ENCODE measurements at places on chromosomes 13 and 19.

DNA sequence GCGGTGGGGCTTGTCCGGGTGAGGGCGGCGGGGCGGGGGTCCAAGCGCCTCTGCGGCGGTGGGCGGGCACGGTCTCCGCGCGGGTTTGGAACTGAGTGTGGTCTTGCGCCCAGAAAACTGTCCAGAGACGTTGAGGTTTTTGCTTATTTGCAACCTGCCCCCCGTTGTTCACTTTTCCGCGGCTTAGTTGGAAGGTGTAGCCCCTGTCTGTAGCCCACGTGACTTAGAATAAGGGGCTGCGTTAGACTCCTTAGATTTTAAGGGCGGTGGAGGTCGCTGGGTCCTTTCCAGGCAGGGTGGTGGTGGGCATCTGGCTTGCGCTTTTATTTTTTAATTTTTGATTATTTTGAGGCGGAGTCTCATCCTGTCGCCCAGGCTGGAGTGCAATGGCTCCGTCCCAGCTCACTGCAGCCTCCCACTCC is 748 bp downstream of the RPS15 start:
- no peak for DNase-seq

GRCh38 chr19:12730064-12730463 is 4.4 kb downstream of the TRIR start:
- no peak for DNase-seq

DNA sequence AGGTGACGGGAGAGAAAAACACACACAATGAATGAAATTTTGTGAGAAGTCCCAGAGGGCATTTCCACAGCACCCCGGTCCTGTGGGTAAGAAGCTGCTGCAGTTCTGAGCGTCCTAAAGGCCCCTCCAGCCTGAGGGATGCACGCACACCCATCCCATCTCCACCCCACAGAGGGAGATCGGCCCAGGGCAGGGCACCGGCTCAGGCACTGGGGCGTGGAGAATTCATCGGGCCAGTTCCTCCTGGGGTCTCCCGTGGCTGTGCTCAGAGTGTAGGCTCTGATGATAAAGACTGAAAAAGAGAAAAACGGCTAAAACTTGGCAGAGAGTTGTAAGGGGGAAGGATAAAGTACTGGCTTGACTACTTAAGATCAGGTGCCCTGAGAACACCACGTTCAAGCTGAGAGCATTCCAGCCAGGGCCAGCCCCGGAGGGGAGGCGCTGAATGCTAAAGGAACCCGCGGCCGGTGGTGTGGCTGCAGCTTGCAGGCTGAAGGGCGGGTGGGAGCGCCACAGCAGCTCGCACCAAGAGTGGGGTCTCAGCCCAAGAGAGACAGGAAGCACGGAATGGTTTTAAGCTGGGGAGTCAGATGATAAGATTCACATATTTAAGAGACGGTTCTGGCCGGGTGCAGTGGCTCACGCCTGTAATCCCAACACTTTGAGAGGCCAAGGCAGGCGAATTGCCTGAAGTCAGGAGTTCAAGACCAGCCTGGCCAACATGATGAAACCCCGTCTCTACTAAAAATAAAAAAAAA is 121.9 kb upstream of the SPACA7 start:
- no peak for DNase-seq

DNA sequence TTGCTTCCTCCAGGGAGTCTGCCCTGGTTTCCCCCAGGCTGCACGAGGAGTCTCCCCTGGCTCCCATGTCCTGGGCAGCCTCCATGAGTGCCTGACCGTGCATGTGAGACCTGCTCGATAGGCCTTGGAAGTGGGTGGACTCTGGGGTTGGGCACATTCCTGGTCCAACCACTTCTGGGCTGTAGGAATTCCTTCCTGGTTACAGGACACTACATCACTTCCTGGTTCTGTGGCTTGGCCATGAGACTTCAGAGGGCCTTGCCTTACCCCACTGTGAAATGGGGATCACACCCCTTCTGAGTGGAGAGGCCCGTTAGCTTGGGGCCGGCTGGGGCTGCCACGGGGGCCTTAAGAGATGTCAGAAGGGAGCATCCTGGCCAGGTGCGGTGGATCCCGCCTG is 4.0 kb upstream of the ZNF628 start:
- no peak for DNase-seq

DNA sequence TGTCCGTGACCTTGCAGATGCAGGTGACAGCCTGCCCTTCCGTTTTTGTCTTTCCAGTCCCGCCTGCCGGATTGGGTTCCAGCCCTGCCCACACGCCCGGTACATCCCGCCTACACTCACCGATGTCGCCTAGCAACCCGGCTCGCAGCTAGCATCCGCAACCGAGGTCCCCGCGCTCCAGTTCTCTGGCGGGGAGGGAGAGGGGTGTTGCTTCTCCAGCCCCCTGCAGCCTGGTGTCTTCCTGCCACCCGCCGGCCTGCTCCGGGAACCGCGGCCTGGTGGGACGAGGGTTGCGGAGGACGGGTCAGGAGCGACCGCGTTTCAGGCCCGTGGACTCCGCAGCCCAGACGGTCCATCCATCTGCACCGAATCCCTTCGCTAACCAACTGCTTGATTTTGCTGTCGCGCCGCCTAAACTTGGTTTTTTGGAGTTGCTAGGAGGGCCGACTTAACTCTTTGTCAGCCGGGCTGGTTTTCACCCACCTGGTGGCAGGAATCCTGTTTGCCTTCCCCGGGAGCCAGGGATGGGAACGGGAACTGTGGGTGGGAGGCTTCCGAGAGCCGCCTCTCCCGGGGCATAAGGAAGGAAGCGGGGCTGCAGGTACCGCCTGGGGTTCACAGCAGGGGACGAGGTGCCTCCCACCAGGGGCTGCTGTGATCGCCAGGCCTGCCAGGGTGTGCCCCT is 15.4 kb upstream of the MATK start:
- DNase-seq: peak; percentile 73

GRCh38 chr13:114147803-114148520 is 15.5 kb upstream of the RASA3 start:
- no peak for DNase-seq

DNA sequence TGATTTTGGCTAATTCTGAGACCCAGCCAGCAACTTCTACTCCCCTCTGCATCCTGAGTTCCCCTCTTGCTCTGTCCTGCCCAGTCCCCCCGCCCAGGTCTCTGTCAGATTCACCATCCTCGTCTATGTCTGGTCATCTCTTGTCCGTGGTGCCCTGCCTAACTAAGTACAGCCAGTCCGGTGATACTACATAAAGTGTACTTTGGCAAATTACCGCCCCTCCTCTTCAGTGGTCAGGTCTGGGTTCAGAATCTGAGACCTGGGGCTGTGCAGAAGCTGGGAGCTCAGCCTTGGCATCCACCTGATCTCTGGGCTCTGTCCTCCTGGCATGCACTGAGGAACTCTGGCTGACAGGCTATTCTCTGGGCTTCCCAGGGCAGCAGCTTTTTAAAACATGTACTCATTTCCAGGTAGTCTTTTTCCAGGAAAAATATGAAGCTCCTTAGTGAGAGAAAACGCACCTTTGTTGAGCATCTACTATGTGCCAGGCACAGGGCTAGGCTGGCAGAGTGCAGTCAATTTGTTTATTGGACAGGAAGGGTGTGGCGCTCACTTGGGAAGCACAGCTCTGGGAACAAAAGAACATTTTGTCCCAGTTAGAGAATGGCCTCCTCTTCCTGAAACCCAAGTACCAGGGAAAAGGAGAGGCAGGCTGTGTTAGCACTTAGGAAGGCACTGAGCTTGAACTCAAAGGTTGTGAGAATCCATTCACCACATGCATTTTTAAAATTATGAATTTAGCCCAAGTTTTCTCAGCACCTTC is 88.9 kb downstream of the TSHZ3 start:
- DNase-seq: no peak

DNA sequence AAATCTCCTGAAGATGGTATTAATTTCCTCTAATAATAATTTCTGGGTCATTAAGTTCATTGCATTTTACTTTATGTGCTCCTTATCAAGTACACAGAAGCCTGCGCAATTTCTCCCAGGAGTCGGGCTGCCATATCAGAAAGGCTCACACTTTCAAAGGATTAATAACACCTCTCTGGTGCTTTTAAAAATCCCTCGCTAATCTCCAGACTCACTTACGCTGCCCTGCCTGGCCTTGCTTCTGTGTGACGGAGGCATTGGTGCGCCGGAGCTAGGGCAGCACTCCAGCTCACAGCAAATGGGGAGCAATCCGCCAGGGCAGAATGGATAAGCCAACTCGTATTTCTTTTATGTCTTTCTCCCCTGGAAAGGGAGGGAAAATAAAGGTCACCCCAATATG is 300.8 kb downstream of the EFNB2 start:
- no peak for DNase-seq

DNA sequence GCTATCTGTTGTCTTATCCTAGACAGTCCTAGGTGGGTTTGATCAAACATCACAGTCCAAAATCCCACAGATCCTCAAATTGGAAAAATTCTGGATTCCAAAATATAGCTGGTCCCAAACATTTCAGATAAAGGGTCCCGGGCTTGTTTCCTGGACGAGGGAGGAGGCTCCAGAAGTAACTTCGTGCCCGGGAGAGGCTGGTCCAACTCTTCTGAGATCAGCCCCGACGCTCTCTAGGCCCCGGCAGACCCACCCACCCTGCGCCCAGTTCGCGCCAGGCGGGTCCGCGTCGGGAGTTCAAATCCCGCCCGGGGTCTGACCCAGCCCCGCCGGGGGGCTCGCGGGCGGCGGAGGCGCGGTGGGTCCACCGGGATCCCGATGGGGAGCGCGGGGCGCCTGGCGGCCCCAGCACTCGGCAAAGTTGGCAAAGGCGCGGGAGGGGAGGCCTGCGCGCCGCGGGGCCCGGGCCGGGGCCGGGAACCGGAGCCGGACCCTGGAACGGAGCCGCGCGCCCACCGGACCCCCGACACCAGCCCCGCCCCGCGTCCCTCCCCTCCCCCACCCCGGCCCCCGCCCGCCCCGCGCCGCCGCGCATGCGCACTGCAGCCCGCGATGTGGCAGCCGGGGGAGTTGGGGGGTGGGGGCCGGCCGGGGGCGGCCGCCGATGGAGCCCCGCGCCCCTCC is 513 bp downstream of the MIER2 start:
- DNase-seq: peak; percentile 22

GRCh38 chr19:739998-740715 is 10.8 kb upstream of the MISP start:
- DNase-seq: no peak

GRCh38 chr19:6767081-6767356 is 216 bp downstream of the SH2D3A start:
- no peak for DNase-seq

DNA sequence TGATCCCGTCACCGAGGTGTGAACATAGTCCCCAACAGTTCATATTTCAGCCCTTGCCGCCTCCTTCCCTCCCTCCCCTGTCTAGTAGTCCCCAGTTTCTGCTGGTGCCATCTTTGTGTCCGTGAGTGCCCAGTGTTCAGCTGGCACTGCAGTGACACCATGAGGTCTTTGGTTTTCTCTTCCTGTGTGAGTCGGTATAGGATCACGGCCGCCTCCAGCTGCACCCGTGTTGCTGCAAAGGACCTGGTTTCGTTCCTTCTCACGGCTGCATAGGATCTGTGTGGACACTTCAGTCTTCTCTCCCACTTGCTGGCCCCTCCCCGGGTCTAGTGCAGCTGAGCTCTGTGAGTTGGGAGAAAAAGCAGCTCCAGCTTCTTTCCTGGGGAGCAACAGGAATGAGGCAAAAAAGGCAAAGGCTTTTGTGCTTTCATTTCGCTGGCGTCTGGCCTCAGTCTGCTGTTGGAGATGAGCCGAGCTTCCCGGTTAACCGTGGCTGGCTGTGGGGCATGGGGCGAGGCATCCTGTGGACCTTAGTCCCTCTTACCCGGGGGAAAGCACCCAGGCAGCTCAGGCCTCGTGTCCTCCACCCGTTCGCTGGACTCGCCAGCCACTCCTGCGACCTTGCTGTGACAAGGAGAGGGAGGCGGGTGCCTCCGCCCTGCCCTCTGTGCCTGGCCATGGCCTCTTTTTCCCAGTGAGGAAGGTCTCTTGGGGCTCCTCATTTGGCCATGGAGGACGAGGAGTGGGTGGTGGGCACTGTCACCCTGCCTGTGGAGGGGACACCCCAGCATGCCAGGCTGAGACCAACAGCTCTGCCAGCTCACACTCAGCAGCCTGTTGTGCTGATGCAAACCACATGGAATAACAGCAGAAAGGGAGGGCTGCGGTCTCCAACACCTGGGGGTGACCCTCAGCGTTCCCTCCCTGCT is 196.5 kb downstream of the TEX29 start:
- no peak for DNase-seq

DNA sequence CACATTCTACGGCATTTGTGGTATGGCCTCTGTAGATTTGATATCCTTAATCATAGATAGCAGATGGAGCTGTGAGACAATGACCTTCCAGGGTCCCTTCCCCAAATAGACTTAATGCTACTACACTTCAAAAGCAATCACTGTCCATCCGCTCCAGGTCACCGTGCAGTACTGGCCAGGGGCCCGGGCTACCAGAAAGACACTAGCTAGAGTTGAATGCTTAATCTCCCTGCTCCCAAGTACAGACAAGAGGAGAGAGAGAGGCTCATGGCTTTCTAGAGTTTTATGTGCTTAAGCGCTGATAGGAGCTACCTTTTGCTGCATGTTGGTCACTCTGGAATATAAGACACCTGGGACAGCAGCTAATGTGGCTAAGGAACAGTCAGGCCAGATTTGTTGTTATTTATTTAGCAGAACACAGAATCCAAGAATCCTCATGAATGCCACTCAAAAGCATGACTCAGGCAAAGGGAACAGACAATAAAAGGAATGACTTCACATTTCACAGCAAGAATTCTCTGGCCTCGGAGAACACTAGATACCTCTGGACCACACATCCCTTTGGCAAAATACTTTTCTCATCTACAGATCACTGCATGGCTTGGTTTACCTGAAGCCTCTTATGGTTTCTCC is 165.0 kb downstream of the LACC1 start:
- DNase-seq: no peak

DNA sequence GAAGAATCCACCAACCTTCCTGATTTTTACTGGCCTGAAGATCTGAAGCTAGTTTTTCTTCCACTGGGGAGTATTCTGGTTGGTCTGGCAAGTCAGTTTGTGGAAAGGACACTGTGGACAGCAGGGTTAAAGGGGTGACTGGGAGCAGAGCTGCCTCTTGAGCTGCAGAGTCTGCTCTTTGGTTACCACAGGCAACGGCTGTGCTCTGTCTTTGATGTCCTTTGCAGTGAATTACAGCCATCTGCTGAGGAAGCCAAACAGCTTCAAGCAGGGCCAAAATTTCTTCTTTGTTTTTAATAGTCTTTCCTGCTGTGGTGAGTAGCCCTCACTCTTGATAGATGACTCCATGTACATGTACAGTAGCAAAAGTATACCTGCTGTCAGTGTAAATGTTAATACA is 75.7 kb downstream of the ZNF100 start:
- no peak for DNase-seq
